NCI-H2171 treated with DMSO at 0.1 percent for 48 hours (cell line): ENCODE measurements at places on chromosomes 2 and 18.

DNA sequence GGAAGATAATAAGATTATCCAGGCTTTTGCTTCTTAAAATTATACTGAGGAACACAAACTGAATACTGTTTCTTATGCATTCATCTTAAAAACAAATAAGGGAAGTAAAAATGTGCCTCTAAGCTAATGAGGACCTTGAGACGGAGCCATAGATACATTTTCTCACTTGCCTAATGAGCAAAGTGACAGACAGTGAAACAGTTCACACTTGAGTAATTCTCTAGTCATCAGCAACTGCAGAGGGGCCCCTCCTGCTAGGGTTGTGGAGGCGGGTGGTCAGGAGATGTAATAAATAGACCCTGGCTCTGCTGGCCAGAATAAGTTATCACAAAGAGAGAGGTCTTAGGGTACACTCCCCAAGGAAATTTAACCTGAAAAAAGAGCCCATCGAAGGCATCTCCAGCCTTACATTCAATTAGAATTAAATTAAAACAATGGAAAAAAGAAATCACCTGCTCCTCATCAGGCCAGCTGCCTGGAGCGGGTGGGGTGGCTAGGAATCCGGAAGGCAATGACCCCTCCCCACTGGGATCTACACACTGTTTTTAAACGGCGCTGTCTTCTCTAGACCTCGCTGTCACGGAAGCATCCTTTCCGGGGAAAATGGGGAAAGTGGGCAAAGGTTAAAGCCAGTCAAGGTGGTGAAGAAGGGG, 32.6 kb upstream of the INSIG2 start:
- DNase-seq, result no peak

- DNase-seq, result no peak
These were observed 66.1 kb downstream of the TPO start for GRCh38 chr2:1479346-1479745.

DNA sequence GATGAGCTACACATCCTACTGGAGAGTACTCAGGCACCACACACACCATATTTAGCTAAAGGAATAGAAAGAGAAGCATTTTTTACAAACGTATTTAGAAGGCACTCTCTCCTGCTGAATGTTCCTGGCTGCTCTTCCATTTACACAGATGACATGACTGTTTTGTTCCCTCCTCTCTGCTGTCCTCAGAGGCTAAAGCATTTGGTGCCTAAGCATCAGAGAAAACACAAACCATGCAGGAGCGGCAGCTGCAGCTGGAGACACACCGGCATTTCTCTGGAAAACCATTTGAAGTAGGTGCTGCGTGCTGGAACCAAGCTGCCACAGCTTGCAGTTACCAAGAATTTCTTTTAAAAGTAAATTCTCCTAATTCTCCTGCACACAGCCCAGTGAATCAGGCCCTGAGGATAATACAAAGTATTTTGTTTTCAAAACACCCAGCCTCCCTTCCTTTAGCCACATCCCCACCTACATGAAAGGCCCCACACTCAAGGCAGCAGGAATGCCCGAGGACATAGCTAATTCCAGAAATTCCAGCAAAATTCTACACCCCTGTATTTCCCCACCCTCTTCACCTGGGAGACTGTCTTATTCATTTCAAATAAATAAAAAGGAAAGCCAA, 488.9 kb upstream of the SOX11 start:
- DNase-seq, result peak; percentile 32

- DNase-seq, result no peak
These were observed 27.4 kb downstream of the HPCAL1 start for GRCh38 chr2:10329880-10330699.

DNA sequence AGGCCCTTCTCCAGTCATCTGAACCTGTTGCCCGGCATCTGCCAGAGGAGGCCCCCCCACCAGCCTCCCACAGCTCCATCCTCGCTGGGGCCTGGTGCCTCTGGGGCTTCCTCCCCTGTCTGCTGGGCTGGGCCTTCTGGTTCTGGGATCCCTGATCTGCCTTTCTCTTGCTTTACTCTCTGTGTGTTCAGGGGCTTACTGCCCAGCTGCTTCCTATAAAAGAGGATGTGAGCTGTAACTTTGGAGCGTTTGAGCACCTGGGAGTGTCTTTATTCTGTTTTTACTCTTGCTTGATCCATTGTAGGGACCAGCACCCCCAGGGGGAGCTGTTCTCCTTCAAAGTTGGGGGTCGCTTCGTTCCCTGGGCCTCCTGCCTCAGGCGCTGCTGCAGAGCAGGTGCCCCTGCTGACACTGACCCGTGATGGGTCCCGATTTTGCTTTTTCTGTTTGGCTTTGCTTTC, 23.1 kb upstream of the FAHD2A start:
- DNase-seq, result no peak

DNA sequence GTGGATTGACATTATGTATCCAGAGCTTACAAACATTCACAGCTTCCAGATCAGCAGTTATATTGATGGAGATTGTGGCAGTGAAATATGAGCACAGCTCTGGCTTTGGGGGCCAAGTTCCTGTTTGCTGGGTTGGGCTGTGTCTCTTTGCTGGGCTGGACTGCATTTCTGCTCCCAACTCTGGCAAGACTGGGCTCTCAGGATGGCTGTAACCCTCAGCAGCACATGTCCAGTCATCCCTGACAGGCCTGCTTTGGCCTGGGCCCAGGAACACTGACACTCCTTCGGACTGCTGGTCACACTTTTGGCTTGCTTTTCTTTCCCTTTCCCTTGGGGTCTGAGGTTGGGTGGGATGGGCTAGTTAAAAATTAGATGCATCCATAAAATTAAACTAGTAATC, 17.9 kb upstream of the VPS4B start:
- DNase-seq, result no peak

DNA sequence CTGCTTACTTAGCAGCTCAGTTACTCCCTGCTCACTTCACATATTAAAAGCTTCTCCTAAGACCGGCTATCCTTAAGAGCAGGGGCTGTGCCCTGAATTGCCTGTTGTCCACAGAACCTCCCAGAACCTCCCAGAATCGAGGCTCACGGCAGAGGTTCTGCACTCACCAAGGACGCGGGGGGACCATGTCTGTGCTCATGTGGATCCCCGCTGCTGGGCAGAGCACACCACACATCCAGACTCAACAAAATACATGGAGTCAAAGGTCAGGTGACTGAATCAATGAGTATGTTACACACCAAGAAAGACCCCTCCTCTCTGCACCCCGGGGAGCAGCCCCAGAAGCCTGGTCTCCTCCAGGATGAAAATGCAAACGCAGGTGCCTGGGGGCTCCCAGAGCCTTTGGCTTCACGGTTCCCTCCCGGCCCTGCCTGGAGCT, 149.0 kb downstream of the MBP start:
- DNase-seq, result no peak

DNA sequence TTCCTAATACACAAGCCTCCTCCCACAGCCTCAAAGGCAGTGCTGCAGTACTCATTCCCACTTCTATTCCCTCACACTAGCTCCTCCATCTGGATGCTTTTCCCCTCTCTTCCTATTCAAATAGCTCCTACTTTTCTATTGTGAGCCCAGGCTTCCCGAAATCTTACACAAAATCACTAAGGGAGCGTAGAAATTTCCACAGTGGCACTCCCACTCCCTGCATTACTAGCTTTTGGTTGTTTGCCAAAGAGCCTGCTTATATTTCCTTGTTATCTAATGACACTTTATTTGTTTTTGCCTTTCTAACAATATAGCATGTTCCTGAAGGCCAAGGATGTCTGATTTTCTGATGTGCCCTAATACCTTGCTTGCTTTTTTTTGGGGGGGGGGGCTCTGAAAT, 10.9 kb downstream of the EPAS1 start:
- DNase-seq, result no peak

DNA sequence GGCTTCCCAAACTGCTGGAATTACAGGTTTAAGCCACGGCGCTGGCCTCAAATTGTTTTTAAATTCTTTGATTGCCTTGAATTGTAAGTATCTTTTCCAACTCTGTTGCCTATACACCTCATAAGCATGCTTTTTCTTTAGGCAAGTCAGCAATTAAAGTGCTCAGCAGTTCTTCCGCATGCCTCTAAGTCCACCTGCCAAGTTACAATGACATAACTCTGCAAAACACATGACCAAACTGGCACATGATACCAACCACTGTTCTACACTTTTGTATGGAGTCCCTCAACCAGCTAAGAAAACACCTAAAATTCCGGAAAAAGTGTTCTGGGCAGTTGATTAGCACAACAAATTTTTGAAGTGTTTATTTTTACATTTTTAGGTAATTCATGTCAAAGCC, 5.1 kb downstream of the TXNL4A start:
- no peak for DNase-seq

DNA sequence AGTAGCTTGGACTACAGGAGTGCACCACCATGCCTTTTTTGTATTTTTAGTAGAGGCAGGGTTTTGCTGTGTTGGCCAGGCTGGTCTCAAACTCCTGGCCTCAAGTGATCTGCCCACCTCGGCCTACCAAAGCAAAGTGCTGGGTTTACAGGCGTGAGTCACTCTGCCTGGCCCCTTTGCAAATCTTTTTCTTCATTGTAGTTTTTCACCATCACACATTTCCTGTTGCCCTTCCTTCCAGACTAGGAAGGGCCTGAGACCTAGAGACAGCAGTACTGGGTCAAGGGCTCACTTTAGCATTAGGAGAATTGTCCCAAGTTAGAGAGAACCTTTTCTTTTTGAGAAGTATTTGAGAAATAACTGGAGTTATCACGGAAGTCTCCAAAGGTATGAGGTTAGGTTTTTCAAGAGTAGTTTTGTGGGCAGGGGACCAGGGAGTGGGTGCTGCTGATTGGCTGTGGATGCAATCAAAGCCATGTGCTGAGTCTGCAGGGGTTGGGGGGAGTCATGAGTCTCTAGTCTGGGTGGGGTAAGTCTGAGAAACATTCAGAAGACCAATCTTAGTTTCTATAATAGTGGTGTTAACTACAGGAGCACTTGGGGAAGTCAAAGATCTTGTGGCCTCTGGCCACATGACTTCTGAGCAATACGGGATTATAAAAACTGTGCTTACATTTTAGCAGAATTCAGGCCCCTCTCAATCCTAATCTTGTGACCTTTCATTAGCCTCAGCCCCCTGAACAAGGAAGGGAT, 23.7 kb downstream of the B3GNT2 start:
- DNase-seq, result no peak

DNA sequence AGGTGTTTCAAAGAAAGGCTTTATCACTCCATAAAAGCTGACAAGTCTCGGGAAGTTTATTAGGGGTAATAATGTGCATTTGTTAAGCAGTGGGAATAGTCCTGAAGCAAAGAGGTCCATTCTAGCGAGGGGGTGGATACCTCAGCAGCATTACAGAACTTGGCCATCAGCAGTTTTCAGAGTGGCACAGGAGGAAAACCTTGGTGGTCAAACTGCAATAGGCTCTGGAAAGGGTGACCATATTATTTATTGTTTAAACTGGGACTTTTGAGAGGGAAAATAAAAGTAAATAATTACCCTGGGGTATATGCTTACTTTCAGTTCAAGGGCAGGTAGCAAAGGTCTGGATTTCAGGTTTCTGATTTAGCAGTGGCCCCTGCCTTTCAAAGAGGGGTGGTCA, 115.5 kb upstream of the KLHL14 start:
- no peak for DNase-seq

- DNase-seq, result no peak
These were observed 199.5 kb downstream of the SETBP1 start for GRCh38 chr18:44880170-44880569.

GRCh38 chr2:56015711-56016115, 92.1 kb upstream of the EFEMP1 start:
- DNase-seq, result peak; percentile 76

DNA sequence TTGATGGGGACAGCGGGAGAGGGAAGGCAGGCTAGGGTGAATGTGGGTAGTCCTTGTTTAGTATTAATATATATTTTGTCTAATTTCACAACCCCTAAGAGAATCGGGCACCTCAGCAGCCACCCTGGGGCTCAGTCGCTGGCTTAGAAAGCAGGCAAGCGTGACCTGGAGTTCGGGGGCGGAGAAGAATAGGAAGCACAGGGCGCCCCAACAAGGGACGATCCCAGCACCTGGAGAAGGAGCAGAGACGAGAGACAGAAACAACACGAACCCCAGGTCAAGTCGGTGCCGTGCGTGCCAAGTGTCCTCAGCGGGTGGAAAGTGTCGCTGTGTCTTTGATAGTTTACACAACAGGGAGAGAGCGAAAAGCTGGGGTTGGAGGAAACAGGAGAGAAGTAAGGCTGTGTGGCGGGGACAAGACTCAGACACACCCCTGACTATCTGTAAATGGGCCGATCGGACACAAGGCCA, 95.4 kb downstream of the NFATC1 start:
- DNase-seq, result no peak
